ENCODE measurements at places on chromosomes 13 and 19. TPM values are rescaled to one million over a fixed set of nuclear protein-coding genes. Genes with fewer than 3 reads are reported as not detected.

- DNase-seq: no peak
Observed at GRCh38 chr13:41842036-41842620, 118.8 kb downstream of the VWA8 start.

GRCh38 chr19:45136507-45137178, 24.1 kb downstream of the NKPD1 start:
- DNase-seq: no peak

- DNase-seq: no peak
Observed at GRCh38 chr13:27508802-27509201, 58.4 kb upstream of the MTIF3 start.

GRCh38 chr19:31092274-31092673, 257.0 kb downstream of the TSHZ3 start:
- DNase-seq: no peak

DNA sequence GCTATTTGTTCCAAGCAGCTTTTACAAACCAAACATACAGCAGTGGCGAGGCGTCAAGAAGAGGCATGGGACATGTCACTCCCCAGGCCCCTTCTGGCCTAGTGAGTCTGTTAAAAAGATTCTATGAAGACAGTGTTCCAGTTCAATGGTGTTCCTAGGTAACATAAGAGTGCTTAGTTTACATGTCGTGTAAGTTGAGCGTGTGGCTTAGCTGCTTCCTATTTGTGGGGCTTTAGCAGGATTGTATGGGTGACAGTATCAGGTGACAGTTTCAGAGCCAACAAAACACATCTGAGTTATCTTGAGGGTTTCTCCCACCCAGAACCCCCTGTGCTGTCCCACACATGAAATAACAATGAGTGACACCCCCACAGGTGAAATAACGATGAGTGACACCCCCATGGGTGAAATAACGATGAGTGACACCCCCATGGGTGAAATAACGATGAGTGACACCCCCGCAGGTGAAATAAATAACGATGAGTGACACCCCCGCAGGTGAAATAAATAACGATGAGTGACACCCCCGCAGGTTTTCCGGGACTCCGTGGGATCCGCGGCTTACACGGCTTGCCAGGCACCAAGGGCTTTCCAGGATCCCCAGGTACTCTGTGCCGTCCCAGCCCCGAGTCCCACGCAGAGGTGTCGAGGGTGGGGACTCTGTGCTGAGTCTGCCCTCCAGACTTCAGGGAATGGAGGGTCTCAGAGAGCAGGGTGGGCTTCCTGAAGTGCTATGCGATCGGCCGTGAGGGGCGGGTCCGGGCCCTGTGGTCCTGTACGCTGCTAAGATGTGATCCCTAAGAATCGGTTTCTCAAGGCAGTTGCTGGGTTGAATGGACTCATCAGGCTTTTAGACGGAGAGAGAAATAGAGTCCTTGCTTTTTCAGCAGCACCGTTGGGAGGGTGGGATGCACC, 68.6 kb downstream of the RAB20 start:
- DNase-seq: no peak

DNA sequence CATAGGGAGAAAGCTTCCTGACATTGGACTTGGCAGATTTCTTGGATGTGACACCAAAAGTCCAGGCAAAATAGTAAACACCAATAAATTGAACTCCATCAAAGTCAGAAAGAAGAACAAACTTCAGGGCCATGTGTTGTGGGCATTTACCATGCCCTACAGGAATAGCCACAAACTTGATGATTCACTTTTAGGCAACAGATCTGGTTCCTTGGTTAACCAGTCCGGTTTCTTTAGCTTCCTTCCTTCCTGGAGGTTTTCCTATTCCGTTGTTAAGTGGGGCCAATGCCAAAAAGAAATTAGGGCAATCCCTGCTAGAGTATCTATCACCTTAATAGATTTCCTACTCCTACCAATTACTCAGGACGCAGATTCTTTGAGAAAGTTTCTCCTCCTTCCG, 25.2 kb downstream of the IGFL1 start:
- no peak for DNase-seq

DNA sequence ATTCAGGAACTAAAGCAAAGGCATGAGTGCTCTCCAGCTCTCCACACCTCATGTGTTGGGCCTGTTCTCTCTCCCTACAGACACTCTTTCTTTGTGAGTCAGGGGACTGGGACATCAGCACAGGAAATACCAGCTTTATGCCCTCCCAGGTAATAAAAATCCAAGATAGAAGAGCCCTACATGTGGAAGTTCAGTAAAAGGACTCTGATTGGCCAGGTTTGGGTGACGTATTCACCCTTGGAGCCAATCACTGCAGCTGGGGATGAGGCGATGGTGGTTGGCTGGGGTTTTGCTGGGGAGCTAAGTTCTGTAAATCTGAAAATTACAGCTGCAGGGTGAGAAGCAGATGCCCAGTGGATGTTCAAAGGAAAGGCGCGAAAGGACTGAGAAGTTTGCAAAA, 32.5 kb downstream of the CCDC70 start:
- no peak for DNase-seq

DNA sequence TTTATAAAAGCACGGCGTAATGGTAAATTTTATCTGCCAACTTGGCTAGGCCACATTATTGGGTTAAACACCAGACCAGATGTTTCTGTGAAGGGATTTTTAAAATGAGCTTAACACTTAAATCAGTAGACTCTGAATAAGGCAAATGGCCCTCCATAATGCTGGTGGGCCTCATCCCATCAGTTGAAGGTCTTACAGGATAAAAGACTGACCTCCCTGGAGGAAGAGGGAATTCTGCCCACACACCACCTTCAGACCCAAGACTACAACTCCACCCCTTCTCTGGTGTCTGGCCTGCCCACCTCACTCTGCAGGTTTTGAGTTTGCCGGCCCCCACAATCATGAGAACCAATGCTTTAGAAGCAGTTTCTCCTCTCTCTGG, 96.4 kb downstream of the COL4A1 start:
- DNase-seq: no peak

DNA sequence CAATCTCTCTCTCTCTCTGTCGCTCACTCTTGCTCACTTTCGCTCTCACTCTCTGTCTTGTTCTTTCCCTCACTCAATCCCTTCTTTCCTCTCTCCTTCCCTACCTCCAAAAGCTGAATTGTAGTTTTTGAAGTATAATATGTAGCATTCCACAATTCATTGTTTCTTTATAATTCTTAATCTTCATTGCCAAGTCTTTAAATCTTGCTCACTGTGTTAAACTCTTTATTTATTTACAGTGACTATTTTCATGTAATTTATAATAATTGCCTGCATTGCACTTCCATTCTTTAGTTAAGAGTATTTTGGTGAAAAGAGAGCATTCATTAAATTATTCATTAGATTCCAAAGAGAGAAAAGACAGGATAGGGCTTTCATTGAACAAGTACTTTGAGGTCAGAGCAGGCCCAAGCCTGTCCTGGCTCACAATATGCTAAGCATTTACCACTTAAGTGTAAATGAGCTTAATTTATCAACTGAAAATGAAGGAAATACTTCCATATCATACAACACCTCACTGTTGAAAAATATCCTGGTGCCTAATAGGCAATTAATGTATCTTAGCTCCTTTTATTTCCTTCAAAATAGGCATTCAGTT, 257.4 kb upstream of the SLITRK1 start:
- no peak for DNase-seq

DNA sequence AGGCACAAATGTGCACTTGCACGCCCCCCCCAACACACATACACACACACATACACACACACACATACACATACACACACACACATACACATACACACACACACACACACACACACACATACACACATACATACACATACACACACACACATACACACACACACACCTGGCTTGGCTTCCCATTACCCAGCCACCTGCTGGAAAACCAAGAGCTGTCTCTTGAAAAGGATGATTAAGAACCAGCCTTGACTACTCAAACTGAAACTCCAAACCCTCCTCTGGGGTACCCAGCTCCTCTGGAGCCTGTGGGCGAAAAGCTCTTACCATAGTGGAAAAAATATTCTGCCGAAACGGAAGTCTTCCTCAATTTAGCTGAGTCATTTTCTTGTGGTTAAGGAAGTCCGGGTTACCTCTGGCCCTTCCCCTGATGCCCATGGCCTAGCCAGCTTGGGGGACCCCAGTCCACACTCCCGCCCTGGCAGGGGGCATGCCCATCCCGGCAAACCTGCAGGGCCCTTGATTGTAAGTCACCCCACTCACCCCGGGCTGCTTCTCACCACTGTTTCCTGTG, 21.9 kb downstream of the CEBPA start:
- DNase-seq: peak; percentile 76

- no peak for DNase-seq
Observed at GRCh38 chr13:24178847-24179485, 18.4 kb downstream of the SPATA13 start.

- DNase-seq: peak; percentile 64
Observed at GRCh38 chr13:27960362-27961226, 8.5 kb downstream of the CDX2 start.

GRCh38 chr13:57653229-57653989, 21.9 kb downstream of the PCDH17 start:
- DNase-seq: no peak

GRCh38 chr19:41919948-41920712, 8.1 kb downstream of the ERFL start:
- no peak for DNase-seq

DNA sequence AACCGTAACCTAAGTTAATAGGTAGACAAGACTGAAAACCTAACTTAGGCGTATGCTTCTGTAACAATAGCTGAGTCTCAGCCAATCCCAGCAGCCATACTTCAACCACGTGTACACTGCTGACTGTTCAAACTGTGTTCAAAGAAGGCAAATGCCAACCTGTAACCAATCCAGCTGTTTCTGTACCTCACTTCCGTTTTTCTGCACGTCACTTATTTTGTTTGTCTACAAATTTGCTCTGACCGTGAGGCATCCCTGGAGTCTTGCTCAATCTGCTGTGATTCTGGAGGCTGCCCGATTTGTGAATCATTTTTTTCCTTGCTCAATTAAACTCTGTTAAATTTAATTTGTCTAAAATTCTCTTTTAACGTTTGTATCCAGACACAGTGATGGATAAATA, 59.2 kb downstream of the EDNRB start:
- DNase-seq: no peak

- DNase-seq: no peak
Observed at GRCh38 chr13:109642358-109642757, 144.0 kb downstream of the IRS2 start.

- no peak for DNase-seq
Observed at GRCh38 chr13:92297971-92298942, 899.8 kb downstream of the GPC5 start.

DNA sequence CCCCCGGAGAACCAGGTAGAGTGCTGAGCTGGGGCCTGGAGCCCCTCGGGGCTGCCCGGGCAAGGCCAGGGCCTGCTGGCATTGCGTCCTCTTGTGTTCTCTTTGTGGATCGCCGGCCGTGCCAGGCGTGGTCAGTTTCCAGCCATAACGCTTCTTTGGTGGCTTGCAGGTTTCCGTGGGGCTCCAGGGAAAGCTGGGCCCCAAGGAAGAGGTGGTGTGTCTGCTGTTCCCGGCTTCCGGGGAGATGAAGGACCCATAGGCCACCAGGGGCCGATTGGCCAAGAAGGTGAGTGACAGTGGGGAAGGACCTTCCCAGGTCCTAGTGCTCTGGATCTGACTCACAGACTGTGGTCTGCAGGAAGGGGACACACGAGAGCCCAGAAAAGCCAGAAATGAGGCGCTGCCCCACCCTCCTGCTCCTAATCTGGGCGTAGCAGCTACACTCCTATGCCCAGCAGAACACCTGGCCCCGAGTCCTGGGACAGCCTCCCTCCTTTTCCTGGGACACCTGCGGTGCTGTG, 57.5 kb downstream of the RAB20 start:
- no peak for DNase-seq

DNA sequence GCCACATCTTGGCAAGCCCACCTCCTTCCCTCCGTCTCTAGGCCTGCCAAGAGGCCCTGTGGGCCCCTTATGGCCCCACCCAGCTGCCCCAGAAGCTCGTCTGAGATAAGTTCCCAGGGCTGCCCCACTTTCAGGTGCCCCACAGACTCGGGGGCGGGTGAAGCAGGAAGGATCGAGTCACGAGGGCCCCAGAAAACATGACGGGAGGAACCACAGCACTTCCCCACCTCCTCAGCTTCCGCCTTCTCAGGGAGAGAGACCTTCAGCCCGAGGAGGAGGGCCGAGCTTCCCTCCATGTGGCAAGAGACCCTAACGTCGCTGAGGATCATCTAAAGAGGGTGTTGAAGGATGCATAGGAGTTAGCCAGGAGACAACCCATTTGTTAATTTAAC, 4.5 kb upstream of the IL12RB1 start:
- DNase-seq: peak; percentile 94

DNA sequence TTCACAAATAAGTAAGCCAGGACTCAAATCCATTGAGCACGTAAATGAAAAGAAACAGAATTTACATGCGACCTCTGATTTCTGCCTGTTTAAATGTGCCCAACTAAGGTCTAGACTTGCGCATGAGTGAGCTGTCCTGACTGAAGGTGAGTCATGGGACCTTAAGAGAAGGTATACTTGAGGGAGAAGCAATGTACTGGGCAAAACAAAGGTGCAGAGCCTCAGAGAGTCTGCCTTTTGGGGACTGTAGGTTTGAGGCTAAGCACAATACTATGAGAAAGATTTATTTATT, 45.8 kb downstream of the UFM1 start:
- no peak for DNase-seq

DNA sequence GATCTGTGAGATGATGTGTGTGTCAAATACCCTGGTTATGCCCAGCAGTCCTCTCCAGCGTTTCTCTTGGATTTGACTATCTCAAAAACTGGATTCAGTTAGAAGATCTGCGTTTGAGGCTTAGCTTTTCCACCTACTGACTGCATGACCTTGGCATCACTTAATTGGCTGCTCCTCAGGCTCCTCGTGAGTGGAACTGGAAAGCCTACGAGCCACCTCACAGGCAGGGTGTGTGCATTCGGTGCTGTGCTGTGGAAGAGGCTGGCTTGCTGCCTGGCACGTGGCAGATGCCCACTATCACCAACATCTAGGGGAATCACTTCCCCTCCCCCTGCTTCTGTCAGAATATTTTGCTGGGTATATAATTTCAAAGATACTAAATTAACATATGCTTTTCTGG, 25.6 kb downstream of the FLT1 start:
- no peak for DNase-seq

DNA sequence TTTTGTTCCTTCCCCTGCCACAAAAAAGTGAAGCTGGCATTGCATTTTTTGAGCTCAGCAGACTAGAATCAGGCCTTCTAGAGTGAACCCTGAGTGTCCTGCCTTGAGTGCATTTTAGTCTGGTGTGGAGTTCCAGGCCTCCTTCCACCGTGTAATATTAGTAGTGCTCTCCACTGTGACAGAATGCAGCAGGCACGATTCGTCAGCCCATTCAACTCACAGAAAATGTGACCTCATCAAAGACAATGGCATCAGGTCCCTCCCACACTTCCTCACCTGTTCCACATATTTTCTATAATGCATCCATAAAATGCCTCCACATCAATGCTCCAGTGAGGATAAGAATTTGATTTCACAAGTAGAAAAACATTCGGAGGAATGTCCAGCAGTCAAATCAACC, 227.6 kb downstream of the FGF9 start:
- DNase-seq: no peak

GNG14 gene
- not detected for total RNA-seq

TYK2 gene
- 175 TPM for total RNA-seq

C2CD4C gene
- 0.12 TPM for total RNA-seq

ZNF570 gene
- total RNA-seq: 3.7 TPM

B3GNT8 gene
- total RNA-seq: not detected

IGFL2 gene
- not detected for total RNA-seq

AMH gene
- total RNA-seq: 4.0 TPM

ZNF17 gene
- total RNA-seq: 6.3 TPM

KCNC3 gene
- 2.4 TPM for total RNA-seq

BLOC1S3 gene
- 5.1 TPM for total RNA-seq

FXYD1 gene
- 3.3 TPM for total RNA-seq

LTBP4 gene
- 153 TPM for total RNA-seq
